ENCODE measurements at places on chromosomes 4 and X. TPM values are rescaled to one million over a fixed set of nuclear protein-coding genes. Genes with fewer than 3 reads are reported as not detected.

Gene CLOCK
- 18.9 TPM for total RNA-seq

Gene RNF212
- 0.54 TPM for total RNA-seq

Gene NXF2B
- not detected for total RNA-seq

Gene JAKMIP1
- not detected for total RNA-seq

Gene CXCL5
- 0.09 TPM for total RNA-seq

Gene CYSLTR1
- total RNA-seq: not detected

Gene SSX3
- total RNA-seq: not detected

Gene CXCL1
- 5.3 TPM for total RNA-seq

Gene GPR50
- not detected for total RNA-seq

Gene FGF5
- total RNA-seq: 0.09 TPM

Gene ARHGAP10
- total RNA-seq: 8.9 TPM

Gene TRIM60
- not detected for total RNA-seq

Gene FGF2
- 7.9 TPM for total RNA-seq

Gene PLXNB3
- 3.1 TPM for total RNA-seq

Gene BEX5
- 1.7 TPM for total RNA-seq

Gene F8A2
- not detected for total RNA-seq

Gene NALF2
- 0.17 TPM for total RNA-seq

Gene SLC34A2
- total RNA-seq: 0.11 TPM

Gene UCHL1
- total RNA-seq: 71.6 TPM

Gene IL3RA
- 9.0 TPM for total RNA-seq

Gene MAOB
- 0.09 TPM for total RNA-seq

Gene ELOVL6
- 1.8 TPM for total RNA-seq

Gene F11
- total RNA-seq: not detected

Gene CDX4
- not detected for total RNA-seq

Measured in dermis lymphatic vessel endothelial cell (primary cell).